ENCODE measurements at places on chromosomes 1 and 21. TPM values are rescaled to one million over a fixed set of nuclear protein-coding genes. Genes with fewer than 3 reads are reported as not detected.

DNA sequence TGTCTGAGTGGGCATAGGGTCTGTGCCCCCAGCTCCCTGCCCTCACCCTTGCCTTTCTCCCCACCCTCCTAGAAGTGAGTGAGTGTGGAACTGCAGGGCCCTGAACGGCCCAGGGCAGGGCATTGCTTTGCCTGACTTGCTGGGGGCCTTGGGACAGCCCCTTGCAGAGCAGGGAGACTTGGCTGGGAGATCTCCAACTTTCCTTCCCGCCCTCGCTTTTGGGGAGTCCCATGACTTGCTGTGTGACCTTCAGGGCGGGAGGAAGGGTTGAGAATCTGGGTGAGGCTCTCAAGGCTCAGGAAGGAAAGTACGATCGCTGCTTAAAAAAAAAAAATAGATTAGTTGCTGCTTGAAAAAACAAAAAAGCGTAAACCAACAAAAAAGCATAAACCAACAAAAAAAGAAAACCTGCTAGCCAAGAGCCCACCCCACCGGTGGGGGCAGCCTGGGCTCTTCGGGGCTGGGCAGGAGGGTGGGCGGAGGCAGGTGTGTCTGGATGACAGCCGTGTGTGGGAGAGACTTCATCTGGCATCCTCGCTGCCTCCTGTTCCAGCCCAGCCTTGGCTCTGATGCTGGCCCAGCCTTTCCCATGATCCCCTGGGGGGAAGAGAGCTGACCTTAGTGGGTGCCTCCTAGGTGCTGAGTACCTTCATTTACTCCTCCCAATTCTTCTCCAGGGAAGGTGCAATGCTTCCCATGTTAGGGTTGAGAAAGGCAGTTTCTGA, 6.5 kb downstream of the NBL1 start:
- no peak for DNase-seq

DNA sequence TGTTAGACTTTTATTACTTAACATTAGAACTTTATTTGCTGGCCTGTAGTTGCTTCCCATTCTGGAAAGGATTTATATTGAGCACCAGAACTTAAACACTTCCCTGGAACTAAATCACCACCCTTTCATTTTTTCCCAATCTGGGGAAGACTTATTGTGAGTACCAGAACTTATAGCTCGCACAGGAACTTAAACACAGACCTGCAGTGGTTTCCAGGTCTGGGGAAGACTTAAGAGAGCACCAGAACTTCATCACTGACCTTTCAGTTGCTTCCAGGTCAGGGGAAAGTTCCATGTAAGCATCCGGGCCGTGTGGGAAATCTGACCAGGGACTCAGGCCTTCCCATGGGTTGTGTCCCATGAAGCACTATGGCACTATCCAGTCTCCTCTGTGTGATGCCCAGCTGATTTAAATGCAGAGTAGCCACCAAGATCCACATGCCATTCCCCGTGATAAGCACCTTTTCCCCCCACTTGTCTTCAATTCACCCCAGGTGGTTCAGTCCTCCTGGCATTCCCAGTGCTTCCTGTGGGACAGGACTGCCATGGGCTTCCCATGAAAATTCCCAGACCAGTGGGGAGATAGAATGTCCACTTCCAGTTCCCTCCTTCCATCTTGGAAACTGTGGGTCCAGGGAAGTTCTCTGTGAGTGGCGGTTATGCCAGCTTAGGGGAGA, 48.9 kb downstream of the C4BPA start:
- DNase-seq: no peak

Gene GBP6
- not detected for total RNA-seq

Gene SARS1
- total RNA-seq: 188 TPM

GRCh38 chr1:11749203-11749689, 12.7 kb upstream of the C1orf167 start:
- peak; percentile 27 for DNase-seq

Gene CSDE1
- total RNA-seq: 424 TPM
